ENCODE measurements at places on chromosomes 6 and 20. TPM values are rescaled to one million over a fixed set of nuclear protein-coding genes. Genes with fewer than 3 reads are reported as not detected.

- DNase-seq: no peak
Observed at GRCh38 chr6:169571123-169571962, 130.5 kb downstream of the WDR27 start.

GRCh38 chr20:47493963-47494293 is 7.8 kb upstream of the NCOA3 start:
- no peak for DNase-seq

DNA sequence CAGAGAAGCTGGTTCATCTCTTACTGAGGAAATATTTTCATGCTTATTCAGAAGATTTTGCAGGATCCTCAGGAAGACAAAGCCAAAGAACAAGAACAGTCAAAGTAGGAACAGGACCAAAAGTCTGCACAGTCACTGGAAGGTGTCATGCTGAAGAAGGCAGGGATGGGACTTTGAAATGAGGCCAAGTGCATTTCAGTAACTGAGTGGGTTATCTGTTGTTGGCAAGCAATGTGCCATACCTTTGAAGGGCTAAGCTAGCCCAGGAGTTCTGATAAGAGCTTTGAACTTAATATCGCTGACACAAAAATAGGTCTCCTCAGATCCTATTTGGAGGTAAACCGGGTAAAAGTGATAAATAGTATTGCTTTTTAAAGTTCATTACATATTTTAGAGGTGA is 31.5 kb downstream of the SLC16A10 start:
- no peak for DNase-seq

DNA sequence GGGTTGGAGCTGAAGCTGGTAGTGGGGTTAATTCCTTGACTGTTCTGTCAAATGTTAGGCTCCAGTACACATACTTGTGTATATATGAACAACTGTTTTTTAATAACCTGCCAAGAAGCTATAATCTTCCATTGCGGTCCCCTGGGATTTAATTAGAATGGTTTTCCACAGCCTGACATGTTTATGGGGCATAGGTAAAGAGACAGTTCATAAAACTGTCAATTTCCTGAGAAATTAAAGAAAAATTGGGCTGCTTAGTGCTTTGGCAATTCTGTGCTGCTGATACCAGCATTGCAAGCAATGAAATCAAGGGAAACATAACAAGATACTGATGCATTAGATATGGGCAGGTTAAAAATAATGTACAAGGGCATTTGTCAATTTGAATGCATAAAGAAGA is 314.1 kb upstream of the SLC35B3 start:
- no peak for DNase-seq

DNA sequence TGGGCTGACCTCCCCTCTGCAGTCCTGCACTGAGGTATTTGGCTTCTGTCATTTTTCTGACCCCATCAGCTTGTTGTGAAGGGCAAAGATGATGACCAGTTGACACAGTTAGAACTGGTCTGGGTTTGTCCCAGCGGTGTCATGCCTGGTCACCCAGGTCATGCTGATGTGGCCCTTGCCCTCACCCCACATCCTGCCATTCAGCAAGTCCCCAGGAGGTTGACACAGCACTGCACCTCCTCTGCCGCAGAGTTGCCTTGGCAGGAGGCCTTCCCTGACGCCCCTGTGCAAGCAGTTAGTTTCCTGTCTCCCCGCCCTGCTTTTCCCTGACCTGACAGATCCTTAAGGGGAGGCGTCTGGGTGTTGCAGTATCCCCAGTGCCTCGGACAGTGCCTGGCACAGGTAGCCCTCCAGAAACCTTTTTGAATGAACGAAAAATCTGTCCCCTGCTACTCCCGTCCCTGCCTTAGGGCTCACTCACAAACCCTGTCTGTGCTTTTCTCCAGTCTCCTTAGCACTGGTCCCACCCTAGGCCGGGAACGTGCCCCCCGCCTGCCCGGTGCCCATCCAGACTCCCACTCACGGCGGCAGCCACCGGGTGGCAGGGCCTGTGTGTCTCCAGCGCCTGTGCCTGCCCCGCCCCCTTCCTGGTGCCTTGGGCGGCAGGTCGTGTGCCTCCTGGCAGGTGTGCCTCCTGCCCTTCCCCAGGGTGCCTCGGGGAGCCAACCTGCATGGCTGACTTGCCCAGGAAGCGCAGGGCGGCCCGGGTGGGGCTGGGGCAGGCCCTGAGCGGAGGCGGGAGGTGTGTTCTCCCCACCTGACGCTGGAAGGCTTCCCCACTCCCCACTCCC is 146.3 kb upstream of the RNF24 start:
- no peak for DNase-seq

OR2B6 gene
- not detected for total RNA-seq

POM121L2 gene
- not detected for total RNA-seq

- DNase-seq: no peak
Observed at GRCh38 chr6:129453073-129453472, 256.9 kb downstream of the ARHGAP18 start.

TRIM10 gene
- not detected for total RNA-seq

NDUFAF5 gene
- total RNA-seq: 27.3 TPM

DNA sequence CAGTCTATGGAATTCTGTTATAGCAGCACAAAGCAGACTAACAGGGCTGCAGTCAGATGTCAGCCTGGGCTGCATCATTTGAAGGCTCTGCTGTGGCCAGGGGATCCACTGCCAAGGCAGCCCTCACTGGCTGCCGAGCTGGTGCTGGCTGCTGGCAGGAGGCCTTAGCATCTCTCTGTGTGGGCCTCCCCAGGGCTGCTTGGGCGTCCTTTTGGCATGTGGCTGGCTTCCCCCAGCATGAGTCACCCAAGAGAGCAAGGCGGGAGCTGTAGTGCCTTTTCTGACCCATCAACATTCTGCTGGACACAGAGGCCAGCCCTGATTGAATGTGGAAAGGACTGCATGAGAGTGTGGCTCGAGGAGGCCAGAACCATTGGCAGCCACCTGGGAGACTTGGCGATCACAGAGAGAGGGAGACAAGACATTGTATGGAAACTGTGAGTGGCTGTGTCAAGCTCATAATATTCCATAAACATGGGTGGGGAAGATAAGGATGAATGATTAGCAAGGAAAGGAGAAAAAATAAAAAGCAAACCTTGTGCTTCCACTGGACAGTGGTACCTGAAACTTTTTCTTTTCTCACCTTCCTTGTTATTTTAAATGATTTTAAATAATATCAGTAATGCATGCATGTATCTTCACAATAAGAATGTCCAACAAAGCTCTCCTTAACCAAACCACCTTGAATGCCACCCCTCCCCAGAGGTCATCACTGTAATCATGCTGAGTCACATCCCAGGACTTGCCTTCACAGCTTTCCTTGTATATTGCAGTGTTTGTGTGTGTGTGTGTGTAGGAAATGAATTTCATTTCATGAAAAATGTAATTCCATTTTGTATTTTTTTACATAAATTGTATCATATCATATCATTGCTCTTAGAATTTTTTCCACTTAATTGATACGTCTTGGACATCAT is 55.0 kb upstream of the VSX1 start:
- no peak for DNase-seq

Measured in T-cell (primary cell).